Activated CD8-positive, alpha-beta memory T cell treated with anti-CD3 and anti-CD28 coated beads, Interleukin-2, amount 50 U/mL, for 48 hours (primary cell): ENCODE measurements at places on chromosomes 2 and 18.

DNA sequence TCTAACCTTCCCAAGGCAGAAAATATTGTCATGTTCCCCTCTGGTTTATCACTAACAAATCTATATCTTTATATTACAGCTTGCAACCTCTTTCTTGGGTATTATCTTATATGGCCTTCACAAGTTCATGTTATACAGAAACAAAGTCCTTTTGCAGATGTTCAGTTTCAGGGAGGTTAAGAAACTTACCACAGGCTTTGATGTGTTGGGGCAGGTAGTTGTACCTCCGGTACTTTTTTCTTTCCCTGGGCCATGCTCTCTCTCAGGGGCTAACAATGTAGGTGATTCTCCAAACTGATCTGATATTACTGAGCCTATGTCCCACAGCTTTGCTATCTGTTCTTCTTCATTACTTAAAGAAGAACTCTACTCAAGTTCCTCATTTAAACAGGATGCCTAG lies 548.9 kb upstream of the SYT4 start:
- no peak for DNase-seq

GRCh38 chr2:143975216-143975615 lies 544.7 kb downstream of the ZEB2 start:
- DNase-seq = no peak

GRCh38 chr2:42829671-42830440 lies 37.5 kb upstream of the HAAO start:
- no peak for DNase-seq

GRCh38 chr18:991441-991840 lies 86.8 kb downstream of the ADCYAP1 start:
- DNase-seq = no peak
